ENCODE measurements at places on chromosomes 5 and 9.

DNA sequence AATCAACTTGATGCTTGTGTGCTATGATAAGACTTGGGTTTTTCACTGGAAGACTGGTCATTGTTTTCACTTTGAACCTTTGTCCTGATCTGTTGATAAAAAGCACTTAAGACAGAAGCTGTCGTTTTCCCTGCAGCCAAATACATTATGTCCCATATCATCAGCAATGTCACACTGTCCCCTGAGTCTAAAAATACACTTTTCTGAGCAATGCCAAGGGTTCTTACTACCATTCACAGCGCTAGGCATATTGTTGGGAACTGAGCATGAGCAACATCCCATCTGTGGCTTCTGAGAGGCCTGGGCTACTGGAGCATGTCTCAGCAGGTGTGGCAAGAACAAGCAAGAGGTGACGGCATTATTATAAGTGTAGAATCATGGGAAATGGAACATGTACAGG lies 81.8 kb downstream of the SEMA6A start:
- no peak for DNase-seq

- DNase-seq, result no peak
Observed at GRCh38 chr9:101585740-101586139, 9.0 kb downstream of the PPP3R2 start.

DNA sequence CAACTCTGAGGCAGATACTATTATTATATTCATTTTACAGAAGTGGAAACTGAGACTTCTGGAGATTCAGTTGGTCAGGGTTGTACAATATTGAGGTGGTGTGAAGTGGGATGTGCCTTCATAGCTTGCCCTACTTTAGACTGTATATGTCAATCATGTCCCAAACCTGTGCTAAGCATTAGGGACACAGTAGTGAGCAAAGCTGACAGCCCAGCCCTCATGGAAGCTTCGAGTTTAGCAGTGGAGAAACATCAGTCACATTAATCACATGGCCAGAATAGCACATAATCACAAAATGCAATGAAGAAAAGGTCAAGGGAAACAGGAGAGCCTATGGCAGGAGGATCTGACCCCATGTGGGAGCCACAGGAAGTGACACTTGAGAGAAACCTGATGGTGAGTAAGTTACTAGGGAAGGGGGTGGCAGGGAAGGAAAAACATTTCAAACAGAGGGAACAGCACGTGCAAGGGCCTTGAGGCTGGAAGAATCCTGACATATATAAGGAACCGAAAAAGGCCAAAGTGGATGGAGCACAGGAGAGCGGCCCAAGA lies 20.5 kb upstream of the RALGPS1 start:
- DNase-seq, result no peak

GRCh38 chr5:43191740-43192557 lies at the start of gene NIM1K:
NIM1K (plus strand) TSS chr5:43192225; CDS start chr5:43245776, 53,551 bp downstream.
- no peak for DNase-seq

DNA sequence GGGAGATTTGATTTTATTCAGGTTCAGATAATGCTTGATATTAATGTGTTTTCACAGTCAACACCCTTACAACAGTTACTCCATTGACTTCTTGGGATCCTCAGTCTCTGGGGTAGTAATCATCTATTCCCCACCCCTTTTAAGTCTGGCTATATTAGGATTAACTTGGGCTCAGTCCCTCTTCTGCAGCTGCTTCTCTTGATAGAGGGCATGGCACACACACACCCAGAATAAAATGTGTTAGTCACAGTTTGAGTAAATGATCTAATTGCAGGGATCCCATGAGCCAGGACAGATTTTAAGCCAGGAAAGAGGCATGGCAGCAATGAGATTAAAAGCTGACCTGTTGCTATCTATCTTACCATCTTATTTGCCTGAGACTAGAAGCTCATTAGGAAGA lies 53.7 kb upstream of the VLDLR start:
- no peak for DNase-seq

DNA sequence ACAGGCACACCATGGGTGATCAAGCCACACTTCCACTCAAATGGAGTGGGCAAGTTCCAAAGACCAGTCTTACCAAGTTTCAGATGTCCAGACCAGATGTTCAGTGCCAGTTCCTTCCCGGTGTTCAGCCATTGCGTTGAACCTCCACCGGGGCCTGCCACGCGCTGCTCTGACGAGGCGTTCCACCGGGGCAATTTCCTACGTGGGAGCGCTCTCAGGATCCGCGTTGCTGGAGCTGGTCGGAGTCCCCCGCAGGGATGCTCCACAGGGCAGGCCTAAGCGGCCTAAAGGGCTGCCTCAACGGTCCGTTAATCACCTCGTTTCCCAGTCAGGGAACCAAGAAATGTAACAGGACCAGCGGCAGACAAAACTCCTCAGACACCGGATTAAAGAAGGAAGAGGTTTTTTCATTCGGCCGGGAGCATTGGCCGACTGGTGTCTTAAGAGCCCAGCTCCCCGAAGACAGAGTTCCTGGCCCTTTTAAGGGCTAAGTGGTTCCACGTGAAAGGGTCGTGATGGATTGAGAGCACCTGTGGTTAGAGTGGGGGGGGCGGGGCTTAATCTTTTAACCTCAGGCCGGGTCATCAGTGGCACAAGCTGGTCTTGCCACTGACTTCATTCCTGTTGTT lies 35.7 kb upstream of the PPP1R26 start:
- no peak for DNase-seq

DNA sequence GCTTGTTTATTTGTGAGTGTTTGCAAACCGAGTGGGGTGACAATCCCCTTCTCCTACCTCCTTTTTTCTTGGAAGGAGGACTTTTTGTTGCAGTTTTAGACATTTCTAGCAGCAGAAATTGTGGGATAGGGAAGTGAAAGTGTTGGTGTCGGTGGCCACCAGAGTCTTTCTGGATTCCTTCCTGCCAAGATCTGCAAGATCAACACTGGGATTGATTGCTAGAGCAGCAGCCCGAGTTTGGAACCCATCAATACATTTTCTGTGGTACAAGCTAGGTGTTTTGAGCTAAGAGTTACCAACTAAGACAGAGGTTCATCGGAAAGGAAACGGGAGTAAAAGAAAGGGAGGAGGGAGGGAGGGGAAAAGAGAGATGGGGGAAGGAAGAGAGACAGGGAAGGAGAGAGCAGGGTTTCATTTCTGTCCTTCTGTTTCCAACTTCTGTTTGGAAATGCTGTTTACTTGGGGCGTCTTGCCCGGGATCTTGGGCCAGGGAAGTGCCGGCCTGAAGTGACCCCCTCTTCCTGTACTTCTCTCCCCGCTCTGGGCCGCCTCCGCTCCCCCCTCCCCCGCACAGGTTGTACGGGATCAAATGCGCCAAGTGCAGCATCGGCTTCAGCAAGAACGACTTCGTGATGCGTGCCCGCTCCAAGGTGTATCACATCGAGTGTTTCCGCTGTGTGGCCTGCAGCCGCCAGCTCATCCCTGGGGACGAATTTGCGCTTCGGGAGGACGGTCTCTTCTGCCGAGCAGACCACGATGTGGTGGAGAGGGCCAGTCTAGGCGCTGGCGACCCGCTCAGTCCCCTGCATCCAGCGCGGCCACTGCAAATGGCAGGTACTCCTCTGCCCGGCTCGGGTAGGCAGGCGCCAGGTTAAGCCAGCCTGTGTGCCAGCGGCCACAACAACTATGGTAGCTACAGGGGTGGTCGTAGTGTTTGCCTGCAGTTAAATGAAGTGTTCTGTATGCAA lies 4.0 kb downstream of the ISL1 start:
- DNase-seq, result no peak

DNA sequence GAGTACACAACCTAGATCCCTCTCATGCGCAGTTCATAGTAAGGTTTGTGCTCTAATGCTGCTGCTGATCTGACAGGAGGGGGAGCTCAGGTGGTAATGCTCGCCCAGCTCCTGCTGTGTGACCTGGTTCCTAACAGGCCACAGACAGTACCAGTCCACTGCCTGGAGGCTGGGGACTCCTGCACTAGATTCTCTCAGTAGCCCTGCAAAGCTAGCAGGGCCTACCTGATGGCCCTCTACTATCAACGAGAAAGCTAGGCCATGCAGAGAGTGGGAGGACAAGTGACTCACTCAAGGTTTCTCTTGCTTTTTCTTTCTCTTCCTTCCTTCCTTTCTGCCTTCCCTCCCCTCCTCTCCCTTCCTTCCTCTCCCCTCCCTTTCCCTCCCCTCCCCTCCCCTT lies 55.1 kb upstream of the TEX48 start:
- no peak for DNase-seq

- no peak for DNase-seq
Observed at GRCh38 chr9:89675058-89675742, 70.4 kb downstream of the GADD45G start.

GRCh38 chr5:146836226-146836842 lies 42.2 kb downstream of the PPP2R2B start:
- DNase-seq, result no peak
